ENCODE measurements at places on chromosomes 1 and 21.

DNA sequence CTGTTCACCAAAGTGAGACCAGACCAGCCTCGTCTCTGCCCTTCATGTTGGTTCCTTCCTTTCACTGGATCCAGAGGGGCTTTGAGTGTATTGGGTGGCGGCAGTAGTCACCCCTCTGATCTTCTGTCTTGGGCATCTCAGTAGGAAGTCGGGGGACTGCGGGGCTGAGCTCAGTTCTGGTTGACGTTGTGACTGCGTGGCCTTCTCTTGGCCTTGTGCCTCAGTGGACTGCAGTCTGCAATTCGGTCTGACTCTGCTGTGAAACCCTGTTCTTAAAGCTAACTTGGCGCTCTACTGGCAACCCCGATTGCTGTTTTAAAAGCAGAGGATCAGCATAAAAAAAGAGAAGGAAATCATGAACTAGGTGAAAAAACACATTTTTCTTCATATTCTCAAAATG lies 56.7 kb downstream of the SLC37A1 start:
- no peak for DNase-seq

GRCh38 chr1:20151906-20152598 lies 12.9 kb downstream of the PLA2G2F start:
- peak; percentile 41 for DNase-seq

GRCh38 chr21:43975469-43976098 lies 36.5 kb upstream of the TRAPPC10 start:
- peak; percentile 48 for DNase-seq

DNA sequence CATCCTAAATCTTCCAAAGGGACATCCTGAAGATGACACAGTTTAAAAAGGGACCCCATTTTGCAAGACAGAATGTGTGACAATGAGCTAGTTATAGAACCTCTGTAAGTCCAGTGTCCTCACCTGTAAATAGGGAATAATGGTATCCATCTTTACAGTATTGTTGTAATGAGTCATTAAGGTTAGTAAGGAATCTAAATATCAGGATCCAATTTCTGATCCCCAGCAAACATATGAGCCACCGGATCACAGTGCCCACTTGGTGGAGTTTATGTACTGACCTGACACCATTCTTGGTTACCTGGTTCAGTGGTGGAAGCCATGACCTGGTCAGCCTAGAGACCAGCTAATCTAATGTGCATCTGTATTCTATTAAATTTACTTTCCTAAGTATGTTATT lies 47.9 kb upstream of the TSPAN2 start:
- no peak for DNase-seq

DNA sequence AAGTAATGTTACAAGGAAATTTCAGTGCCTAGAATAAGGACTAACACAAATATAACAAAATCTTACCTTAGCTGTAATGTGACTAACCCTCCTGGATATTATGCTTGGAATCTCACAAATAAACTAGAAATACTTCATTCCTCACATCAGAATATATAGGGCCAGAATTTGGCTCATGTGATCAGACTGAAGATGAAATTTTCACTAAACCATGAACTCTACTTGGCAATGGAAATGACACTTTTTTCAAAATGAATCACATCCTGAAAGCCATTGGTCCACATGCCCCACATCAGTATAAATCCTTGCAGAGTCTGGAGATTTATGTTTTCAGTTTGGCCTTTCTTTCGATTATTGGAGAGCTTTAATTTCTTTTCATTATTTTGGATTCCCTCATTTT lies 227.8 kb downstream of the NRIP1 start:
- no peak for DNase-seq

- no peak for DNase-seq
These were observed 57.8 kb downstream of the BCAR3 start for GRCh38 chr1:93623875-93624274.

DNA sequence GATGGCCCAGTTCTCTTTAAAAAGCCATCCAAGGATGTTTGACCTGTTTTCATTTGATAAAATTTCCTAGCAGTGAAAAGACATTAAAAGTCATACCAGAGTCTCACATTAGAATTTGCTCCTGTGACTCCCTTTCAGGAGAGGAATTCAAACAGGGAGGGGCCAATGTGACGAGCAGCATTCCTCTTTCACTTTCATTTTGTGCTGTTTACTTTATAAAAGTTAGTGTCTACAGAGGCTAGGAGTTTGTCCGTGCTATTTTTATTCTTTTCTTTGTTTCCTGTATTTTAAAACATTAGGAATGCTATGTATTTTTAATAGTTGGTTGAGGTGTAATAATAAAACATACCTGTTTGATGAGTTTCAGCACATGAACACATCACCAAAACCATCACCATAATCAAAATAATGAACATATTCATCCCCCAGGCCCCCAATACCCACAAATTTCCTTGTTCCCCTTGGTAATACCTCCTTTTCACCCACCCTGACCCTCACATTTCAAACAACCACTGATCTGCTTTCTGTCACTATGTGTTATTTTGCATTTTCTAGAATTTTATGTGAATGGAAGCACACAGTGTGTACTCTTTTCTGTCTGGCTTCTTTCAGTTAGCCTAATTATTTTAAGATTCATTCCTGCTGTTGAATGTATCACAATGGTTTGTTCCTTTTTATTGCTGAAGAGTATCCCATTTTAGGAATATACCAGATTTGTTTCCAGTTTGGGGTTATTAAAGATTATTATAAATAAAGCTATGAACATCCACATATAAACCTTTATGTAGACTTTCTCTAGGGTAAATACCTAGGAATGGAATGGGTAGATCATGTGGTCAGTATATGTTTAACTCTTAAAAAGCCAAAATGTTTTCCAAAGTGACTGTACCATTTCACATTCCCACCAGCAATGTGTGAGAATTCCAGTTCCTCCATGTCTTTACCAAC lies 129.5 kb downstream of the TENT5C start:
- DNase-seq, result no peak

GRCh38 chr21:26320596-26320995 lies 150.0 kb upstream of the APP start:
- no peak for DNase-seq

- DNase-seq, result no peak
These were observed 230.3 kb downstream of the C1orf94 start for GRCh38 chr1:34406833-34407539.

DNA sequence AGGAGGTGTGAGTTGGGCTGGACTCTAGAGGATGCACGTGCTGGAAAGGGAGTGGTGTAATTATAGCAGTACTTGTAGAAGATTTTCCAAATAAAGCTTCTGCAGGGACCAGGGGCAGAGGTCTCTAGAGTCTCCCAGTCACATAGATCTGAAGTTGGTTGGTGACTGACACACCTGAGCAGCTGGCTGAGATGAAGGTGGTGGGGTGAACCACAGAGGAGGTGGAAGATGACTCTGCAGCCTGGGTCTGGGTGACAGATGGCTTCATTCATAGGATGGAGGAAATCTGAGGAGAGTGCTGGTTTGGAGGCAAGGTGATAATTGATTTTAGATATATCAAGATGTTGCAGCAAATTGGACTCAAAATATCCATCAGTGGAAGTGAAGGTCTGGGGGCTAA lies 178.9 kb upstream of the IVNS1ABP start:
- DNase-seq, result no peak

DNA sequence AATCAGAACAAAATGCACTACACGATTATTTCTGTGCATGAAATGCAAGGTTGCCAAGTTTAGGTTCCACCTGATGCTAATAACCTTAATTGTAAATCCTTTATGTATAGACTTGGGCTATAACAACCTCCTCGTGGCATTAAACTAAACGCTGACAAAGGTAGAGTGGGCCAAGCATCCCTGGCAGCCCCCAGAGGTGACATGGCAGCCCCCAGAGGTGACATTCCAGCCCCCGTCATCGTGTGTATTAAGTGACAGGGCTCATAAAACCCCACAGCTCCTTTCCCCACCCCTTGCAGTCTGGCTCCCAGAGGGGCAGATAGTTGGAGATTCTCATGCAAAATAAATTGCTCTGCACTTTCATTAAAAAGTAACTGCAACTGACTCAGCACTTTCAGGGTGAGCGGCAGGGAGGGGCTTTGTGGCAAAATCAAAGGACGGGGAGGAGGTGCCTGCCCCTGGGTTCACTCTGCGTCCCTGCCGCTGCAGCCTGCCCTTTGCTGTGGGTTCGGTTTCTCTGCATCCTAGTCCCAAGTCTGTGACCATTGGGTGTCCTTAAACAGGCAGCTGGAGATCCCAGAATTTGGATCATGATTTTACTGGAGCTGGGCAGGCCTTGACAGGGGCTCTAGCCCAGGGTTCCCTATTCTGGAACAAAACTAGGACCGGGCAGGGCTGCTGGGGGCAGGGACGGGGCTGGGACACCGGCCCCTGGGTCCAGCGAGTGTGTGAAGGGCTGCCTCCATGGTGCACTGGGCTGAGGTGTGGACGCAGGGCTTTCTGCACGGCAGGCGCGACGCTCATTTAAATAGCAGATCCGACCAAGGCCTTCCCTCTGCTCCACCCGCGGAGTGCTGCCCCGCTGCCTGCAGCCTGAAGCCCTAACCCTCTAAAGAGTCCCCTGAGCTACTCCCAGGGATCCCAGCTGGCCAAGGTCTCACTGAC lies 234.9 kb upstream of the VAMP3 start:
- no peak for DNase-seq

DNA sequence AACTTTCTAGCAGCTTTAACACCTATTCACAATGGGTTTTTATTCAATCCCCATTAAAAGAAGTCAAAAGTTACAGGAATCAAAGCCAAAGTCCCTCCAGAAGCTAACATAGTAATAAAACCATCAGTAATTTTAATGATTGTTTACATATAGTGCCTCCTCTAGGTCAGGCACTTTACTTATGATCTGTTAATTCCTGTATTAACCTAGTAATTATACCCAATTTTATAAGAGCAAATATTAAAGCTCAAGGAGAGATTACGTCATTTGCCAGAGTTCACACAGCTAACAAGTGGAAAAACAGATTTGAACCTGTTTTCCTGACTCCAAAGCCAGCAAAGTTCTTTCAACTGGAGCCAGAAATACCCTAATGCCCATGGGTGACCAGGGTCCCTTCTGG lies 112.9 kb upstream of the F3 start:
- no peak for DNase-seq

DNA sequence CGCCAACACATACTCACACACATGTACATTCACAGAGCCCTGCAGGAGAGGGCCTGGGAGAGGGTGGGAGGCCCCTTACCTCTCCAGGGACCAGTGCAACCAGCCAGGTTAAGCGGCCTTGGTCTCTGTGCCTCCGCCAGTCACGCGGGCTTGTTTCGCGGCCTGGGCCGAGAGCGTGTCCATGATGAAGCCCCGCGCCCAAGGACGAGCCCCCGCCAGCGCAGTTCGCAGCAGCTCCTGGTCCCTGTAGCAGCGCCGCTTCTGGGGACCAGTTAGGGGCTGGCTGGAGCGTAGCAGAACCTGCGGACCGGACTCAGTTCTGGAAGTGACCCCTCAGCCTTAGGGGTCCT lies 7.3 kb upstream of the FAM167B start:
- peak; percentile 54 for DNase-seq

DNA sequence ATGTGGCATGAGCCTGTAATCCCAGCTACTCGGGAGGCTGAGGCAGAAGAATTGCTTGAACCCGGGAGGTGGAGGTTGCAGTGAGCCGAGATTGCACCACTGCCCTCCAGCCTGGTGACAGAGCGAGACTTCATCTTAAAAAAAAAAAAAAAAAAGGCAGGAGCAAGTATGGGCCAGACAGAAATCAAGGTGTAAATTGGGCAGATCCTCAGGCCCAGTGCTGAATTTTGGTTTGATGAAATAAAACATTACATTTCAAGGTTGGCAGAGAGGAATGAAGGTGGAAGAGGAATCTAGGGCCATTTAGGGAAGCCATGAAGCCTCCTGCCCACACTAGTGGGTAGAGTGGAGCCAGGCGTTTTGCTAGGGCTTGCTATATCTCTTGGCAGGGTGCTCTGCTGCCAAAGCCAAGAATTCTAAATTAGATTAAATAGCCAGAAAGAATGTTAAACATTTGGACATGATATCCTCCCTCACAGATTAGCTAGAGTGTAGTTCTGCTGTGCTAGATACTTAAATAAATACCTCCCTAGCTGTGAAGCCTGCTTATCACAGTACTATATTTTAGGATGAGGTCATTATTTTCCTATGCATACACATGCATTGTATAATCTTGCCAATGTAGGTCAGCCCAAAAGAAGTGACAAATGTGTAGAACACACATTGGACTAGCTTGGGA lies 16.6 kb upstream of the LGALS8 start:
- DNase-seq, result no peak

- no peak for DNase-seq
These were observed 28.9 kb upstream of the KLF18 start for GRCh38 chr1:44170281-44170823.

Measured in SHP77 (cell line).